T follicular helper cell (primary cell): ENCODE measurements at places on chromosomes 11 and 22.

- no peak for DNase-seq
Measured at GRCh38 chr11:95674657-95675358, 114.8 kb downstream of the FAM76B start.

GRCh38 chr11:35796562-35796961 is 134.0 kb downstream of the TRIM44 start:
- no peak for DNase-seq

DNA sequence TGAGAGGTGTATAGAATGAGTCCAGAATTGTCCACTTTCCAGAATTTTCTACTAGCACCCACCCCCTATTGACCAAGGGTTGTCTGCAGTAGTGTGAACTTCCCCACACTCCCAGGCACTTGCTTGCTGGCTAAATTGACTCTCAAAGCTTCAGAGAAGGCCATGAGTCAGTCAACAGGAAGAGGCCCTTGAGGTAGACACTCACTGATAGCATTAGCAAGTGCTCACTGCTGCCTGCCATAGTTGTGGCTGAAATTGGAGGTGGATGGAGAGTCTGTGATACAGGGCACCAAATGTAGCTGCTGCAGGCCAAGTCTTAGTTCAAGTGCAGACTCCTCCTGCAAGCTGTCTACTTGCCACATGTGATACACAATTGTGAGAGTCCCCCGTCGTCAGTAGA is 156.8 kb downstream of the SPON1 start:
- DNase-seq = no peak

DNA sequence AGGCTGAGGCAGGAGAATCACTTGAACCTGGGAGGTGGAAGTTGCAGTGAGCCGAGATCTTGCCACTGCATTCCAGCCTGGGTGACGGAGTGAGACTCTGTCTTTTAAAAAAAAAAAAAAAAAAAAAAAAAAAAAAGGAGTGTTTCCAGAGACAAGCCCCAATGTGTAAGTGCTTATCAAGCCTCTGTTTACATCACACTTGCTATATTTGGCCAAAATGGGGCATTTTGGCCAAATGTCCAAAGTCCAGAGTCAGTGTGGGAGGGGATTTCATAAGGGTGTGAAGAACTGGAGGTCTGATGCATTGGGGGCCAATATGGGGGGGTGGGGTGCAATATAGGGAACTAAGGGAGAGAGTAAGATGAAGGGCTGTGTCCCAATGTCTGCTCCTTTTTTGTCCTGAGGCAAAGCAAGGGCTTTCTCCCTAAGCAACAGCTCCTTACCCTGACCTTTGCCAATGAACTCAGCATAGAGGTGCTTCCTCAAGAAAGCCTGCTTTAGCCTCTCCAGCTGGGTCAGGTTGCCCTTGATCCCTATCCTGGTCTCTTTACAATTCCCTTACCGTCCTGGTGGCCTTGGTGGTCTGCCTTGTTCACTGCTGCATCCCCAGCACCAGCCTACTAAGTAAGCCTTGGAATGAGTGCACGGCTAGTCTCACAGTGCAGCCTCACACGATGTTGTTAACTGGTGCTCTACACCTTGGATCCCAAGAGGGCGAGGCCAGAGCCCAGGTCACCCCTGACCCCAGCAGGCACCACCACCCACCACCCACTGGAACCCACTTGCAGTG is 14.1 kb upstream of the BCR start:
- DNase-seq = no peak

GRCh38 chr22:37925330-37925729 is 19.2 kb downstream of the MICALL1 start:
- no peak for DNase-seq

DNA sequence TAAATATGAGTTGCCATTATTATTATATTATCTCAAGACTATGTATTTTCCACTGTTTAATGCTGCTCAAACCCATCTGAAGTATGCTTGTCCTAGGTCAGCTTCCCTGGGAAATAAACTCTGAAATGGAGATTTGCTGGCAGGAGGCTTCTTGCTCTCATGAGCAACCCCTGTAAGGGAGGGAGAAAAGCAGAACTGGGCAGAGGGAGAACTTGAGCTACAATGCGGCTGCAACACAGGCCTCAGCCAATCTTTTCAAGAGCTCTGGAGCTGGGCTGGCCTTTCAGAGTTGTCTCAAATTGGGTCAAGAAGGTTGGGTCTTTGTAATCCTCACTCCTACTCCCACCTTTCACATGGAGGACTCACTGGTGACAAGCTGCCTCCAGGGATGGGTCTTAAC is 412.6 kb downstream of the TENM4 start:
- DNase-seq = no peak

- no peak for DNase-seq
Measured at GRCh38 chr11:94525546-94526324, 13.5 kb downstream of the C11orf97 start.

- no peak for DNase-seq
Measured at GRCh38 chr11:13923182-13923581, 39.3 kb upstream of the SPON1 start.

DNA sequence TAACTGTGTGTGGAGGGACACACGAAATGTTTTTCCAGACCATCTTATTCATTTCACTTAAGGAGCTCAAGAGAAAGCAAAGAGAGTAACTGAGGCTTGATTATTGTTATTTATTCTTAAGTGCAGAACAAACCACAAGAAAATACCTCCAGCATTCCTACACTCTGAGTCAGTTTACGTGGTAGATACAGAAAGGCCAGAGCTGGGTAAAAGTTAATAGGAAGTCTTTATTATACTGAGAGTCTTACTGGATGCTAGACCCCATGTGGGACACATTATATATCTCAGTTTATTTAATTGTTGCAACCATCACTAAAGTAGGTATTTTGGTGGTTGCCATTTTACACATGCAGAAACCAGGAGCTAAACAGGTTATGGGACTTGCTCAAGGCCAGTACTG is 261.4 kb upstream of the POU2AF2 start:
- DNase-seq = no peak

GRCh38 chr11:133740963-133741362 is 104.3 kb downstream of the SPATA19 start:
- no peak for DNase-seq

DNA sequence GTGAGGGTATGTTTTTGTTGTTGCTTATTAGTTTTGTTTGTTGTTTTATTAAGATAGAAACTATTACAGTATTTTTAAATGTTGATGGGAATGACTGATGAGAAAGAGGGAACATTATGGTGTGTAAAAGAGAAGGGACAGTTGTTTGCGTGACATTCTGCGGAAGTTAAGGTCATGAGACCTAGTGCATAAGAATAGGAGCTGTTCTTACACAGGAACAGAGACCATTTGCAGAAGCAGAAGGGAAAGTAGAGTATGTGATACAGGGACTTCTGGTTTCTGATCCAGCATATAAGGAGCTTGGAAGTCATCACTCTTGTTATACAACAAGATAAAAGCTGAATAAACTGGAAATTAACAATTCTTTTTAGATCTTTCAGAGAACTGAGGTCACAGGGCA is 299.2 kb upstream of the API5 start:
- no peak for DNase-seq

GRCh38 chr11:75823415-75823814 is 8.4 kb downstream of the UVRAG start:
- no peak for DNase-seq

- DNase-seq = no peak
Measured at GRCh38 chr11:24496736-24497725, at the start of gene LUZP2. LUZP2 (plus strand) TSS chr11:24497053.

DNA sequence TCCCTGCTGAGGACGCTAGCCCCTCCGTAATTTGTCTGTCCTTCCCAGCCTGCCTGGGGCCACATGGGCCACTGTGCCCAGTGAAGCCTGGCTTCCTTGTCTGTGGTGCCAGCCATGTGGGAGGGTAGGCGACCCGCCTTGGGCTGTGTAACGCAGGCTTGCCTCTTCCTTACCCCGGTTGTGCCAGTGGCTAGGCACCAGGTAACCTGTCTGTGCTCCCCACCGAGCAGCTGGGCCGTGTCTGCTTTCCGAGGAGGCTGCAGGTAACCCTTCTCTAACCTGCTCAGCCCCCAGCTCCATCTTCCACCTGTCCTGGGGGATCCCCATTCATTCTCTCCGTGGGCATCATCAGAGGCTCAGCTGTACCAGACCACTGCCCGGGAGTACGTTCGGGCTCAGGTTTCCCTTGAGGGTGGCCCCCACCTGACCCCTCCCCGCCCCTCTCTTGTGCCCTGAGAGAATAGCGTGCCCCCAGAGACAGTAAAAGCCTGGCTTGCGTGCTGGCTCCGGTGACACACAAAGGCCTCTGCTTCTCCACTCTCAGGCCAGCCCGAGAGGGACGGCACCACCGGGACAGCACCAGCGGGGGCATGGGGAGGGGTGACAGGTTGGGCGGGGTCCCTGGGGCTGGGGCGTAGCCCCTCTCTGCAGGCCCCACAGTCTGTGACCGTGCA is 79.1 kb downstream of the CDKN1C start:
- DNase-seq = no peak

GRCh38 chr11:91248199-91248807 is 976.3 kb upstream of the FAT3 start:
- DNase-seq = no peak

DNA sequence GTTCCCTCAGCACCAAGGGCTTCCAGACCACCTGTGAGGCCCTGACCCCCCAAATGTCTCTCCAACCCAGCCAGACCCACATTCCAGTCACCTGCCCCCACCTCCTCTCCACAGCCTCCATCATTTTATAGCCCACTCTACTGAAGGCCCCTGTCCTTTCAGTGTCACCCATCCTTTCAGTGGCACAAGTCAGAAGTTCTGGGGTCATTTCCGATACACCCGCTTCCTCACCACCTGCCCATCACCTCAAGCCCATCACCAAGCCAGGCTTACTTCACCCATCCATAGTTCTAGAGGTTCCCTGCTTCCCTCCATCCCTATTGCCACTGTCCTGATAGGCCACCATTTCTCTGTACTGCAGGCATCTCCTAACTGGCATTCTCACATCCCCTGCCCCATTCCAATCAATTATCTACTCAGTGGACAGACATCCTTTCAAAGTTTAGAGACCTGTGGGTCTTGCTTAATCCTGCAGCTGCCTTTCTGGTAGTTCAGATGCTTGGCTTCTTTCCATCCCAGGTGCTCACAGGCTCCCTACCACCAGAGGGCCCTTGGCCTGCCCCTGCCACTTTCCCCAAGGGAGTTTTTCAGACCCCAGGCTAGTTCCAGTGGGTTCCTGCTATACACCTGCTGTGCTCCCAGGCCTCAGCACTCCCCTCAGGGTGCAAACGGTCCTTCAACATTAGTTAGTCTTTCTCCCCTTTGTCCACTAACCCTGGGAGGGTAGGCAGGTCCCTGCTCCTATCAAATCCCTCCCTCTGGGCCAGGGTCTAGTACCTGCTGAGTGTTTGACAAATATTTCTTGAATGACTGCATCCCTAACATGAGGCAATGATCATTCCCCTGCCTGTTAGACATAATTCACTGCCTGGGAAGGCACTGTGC is 7.6 kb downstream of the KCNQ1OT1 start:
- DNase-seq = no peak

GRCh38 chr11:8523396-8523795 is 70.6 kb downstream of the STK33 start:
- DNase-seq = no peak

DNA sequence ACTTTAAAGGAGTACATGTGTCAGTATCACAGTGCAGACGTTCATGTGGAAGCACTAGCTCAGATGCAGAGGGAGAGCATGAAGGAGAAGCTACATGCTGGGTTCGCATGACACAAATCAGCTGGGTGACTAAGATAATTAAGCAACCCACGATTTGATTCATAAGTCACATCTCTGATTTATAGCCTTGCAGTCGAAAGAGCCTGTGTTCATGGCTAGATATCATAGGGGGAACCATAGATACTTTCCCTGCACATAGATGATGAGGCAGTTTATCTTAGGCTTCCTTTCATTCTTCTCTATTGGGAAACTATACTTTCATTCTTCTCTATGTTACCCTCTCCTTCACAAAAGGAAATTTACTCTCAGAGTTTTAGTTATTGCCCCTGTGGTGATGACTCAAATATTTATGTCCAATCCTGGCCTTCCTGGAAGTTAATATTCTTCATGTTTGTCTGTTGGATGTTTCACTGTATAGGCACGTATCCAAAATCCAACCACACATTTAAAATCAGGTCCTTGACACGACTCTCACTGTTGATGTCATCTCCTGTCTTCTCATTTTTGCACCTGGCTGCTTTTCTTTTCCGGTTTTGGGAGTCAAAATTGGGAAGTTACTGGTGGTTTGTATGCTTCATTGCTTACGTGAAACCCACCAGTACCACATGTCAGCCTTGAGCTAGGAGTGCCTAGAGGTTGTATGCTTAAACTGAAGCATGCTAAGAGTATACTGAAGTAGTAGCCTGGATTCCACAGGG is 56.3 kb upstream of the SLC5A12 start:
- DNase-seq = no peak

GRCh38 chr11:83364500-83365045 is 78.4 kb upstream of the CCDC90B start:
- DNase-seq = no peak

GRCh38 chr11:103202048-103202651 is 92.9 kb downstream of the DYNC2H1 start:
- no peak for DNase-seq

- DNase-seq = no peak
Measured at GRCh38 chr11:120522736-120523135, 11.2 kb downstream of the GRIK4 start.

DNA sequence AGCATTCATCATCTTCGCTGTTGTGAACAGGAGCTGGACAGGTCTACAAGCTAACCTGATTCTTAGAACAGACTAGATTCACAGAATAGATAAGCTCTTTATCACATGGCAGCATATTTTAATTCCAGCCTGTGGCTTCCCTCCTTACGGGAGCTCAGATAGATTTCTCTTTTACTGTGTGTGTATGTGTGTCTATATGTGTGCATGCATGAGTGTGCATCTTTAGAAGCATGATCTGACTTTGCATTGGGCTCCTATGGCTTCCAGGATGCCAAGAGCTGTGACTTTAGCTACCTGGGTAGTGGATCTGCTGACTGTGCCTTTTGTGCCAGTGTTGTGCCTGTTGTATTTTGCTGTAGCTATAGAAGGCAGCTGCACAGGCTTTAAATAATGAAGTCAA is 44.3 kb downstream of the ZNRF3 start:
- DNase-seq = no peak

DNA sequence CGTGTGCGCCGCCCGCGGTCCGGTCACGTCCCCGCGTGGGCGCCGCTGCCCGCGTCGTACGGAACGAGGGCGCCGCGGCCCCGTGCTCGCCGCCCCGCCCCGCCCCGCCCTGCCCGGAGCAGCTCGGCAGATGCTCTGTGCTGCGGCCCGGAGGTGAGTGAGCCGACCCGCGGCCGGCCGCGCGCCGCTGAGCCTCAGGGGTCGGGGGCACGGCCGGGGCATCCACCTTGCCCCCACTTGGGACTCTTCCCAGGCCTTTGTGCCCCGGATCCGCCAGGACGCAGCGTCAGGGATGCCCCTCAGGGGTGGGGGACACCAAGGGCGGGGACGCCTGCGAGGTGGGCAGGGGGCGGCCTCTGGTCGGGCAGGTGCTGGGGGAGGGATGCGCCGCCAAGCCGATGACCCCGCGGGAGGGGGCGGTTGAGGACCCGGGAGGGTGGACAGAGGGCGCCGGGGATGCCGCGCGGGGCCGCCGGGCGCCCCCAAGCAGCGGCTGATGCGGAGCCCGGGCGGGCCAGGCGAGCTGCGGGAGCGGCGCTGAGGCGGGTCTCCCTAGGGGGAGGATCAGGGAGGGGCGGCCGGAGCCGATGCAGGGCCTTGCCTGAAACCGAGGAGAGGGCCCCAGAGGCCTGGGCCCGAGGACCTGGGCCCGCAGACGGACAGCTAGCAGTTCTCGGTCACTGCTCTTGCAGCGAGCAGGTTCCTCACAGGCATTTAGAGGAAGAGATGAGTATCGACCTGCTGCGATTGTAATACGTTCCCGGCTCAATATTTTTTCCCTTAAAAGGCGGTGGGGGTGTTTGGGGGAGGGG is at the start of gene GNAZ:
Gene GNAZ (plus strand): TSS at position 102 of the 812 bp plus-strand sequence. CDS start 25,177 bp downstream, outside the sequence.
- no peak for DNase-seq

GRCh38 chr11:35792846-35793192 is 130.2 kb downstream of the TRIM44 start:
- no peak for DNase-seq
